ENCODE measurements at places on chromosomes 16 and 17. TPM values are rescaled to one million over a fixed set of nuclear protein-coding genes. Genes with fewer than 3 reads are reported as not detected.

OR4D1 gene
- not detected for total RNA-seq

RBFOX1 gene
- not detected for total RNA-seq

KRTAP4-6 gene
- total RNA-seq = not detected

TEX19 gene
- total RNA-seq = not detected

RNFT1 gene
- total RNA-seq = 9.3 TPM

WFDC1 gene
- total RNA-seq = 0.14 TPM

SOX9 gene
- 11.1 TPM for total RNA-seq

DNASE1L2 gene
- total RNA-seq = 0.21 TPM

CHST5 gene
- not detected for total RNA-seq

FSCN2 gene
- 0.14 TPM for total RNA-seq

CRYM gene
- total RNA-seq = not detected

MYH8 gene
- not detected for total RNA-seq

APOH gene
- total RNA-seq = not detected

ITGAD gene
- total RNA-seq = not detected

RNF222 gene
- 1.4 TPM for total RNA-seq

WNK4 gene
- not detected for total RNA-seq

All from airway epithelial cell (primary cell).